ENCODE measurements at places on chromosomes 11 and 22.

DNA sequence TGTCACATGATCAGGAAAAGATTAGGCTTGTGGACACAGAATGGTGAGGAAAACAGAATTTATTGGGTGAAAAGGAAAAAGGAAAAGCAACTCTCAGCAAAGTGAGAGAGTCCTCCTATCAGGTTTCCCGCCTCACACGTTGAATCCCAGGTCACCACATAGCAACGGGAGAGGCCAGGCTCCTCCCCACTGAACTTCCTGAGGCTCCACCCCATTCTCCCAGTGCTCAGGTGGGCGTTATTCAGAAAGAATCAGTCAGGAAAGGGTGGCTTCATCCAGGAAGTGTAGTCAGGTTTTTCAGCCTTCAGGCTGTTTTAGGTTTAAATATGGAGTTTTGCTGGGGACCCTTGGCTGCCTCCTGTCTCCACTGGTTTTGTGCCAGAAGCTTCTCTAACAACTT lies 66.9 kb downstream of the SPON1 start:
- no peak for DNase-seq

DNA sequence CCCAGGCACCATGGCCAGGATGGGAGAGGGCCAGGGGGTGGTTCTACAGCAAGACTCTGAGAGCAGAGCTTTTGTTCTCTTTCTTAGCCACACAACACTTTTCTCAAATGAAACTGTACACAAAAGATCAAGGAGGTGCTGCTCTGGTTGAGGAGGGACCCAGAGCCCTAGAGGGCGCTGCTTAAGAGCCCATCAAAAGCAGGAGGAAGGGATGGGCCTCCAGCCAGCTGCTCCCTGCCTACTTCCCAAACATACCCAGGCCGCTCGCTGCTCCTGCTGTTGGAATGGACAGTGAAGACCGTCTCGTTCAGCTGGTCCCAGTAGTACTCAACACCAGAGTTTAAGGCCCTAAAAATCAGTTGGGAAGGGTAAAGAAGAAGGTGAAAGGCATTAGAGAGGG lies 18.4 kb upstream of the CHRM4 start:
- DNase-seq, result no peak

- DNase-seq, result no peak
Measured at GRCh38 chr11:86608251-86608799, 64.1 kb downstream of the ME3 start.

- DNase-seq, result no peak
Measured at GRCh38 chr11:2390091-2390724, 10.3 kb upstream of the TSSC4 start.

- no peak for DNase-seq
Measured at GRCh38 chr22:47232753-47233152, 470.3 kb downstream of the TBC1D22A start.

DNA sequence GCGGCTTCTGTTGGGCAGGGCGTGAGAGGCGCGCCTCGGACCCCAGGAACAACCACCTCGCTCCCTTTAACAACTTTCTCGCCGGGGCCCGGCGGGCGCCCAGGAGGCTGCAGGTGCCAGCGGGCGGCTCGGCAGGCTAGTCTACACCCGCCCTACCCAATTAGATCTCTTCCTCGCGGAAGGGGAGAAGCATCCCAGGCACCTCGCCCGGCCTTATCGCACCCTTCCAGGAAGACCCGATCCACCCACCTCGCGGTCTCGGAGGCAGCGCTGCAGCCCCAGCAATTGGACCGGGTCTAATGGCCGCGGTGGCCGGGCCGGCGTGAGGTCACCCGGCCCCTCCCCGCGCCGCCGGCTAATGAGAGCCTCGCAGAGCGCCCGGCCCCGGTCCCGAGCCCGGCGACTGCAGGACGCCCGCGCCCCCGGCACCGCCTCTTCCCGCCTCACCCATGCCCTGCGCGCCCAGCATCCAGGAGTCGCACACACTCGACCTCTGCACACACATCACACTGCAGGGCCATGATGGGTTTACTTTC lies at the start of gene PLAAT3:
PLAAT3 (minus strand) TSS at position 298 of the 536 bp plus-strand sequence. CDS start 419 bp downstream, outside the sequence.
- DNase-seq, result peak; percentile 11

- DNase-seq, result no peak
Measured at GRCh38 chr11:118010738-118011461, 24.7 kb downstream of the IL10RA start.

- no peak for DNase-seq
Measured at GRCh38 chr11:43905813-43906241, 25.2 kb downstream of the ALKBH3 start.

DNA sequence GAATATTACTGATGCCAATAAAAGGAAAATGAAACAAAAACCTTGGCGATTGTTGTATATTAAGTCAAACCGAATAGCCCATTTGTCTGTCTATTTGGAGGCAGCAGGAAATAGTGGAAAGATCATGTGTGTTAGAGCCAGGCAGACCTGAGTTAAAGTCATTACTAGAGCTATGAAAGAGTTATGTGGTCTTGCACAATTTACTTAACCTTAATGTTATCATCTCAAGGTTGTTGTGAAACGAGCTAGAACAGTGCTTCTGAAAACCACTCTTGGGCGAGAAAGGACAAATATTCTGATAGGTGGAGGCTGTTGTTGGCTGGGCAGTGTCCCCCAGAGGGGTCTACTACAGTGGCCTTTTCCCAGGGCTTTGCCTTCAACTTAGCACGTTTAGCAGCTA lies 60.0 kb upstream of the NUP160 start:
- DNase-seq, result no peak

DNA sequence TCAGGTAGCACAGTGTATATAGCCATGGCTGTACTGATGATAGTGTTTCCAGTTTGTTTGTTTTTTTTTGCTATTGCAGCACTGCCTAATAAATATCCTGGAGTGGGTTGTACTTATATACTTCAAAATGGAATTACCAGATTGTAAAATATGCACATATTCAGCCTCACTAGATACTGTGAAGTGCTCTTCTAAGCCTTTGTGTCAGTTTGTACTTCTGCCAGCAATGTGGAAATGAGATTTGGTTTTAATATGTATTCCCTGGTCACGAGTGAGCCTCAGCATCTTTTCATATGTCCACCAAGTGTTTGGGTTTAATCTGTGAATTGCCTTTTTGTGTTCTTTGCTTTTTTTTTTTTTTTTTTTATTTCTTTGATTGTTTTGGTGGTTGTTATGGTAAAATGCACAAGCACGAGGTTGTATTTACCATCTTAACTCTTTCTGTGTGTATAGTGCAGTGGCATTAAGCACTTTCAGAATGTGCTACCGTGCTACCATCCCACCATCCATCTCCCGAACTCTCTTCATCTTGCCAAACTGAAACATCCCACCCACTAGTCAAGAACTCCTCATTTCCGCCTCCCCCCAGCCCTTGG lies 34.9 kb downstream of the ST3GAL4 start:
- no peak for DNase-seq

DNA sequence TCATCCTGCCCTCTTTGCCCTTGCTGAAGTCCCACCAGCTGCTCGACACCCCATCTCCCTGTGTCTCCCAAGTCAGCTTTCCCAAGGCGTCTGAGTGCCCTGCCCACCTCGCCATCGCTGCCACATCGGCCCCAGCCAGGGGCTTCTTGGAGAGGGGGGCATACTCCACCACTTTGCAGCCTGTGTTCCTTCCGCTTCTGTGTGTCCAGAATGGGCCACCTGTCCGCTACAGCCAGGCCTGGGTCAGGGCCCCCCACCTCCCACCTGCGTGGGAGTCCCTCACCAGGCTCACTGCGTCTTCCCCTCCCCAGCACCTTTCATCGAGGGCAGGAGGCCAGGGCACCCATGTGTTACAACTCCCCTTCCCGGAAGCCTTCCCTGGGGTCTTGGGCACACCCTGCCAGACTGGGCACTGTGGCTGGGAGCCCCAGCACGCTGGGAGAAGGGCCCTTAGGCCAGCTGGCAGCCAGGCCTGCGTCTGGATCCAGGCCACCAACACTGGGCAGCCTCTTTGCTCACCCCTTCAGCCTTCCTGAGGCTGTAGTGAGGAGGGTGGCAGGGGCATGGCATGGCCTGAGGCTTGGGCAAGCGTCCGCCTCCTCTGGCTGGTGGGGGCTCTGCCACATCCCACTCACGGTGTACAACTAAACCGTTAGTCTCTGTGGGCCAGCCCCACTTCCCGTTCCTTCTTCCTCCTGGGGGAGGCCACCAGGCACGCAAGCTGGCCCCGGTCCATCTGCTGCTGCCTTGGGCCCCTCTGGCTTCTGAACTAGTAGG lies 13.4 kb downstream of the CPT1A start:
- DNase-seq, result no peak
